GM04503 (cell line): ENCODE measurements at places on chromosomes 16 and 17.

- DNase-seq = no peak
Observed at GRCh38 chr17:76534831-76535732, 2.4 kb downstream of the CYGB start.

DNA sequence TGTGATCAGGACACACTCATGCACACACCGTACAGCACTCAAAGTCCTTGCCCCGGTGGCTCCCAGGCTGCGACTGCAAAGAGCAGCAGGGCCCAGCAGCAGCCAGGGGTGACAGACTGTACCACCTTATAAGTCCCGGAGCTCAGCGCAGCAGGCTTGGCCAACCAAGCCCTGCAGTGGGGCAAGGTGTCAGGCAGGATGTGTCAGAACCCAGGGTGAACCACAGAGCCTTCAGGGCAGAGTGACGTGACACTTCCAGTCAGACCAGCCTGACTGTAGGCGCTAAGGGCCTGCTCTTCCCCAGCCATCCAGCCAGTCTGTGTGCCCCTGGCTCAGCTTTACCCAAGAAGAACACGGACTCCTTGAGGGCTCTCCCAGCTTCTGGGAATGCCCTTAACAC is 204.1 kb downstream of the COPRS start:
- DNase-seq = no peak

- no peak for DNase-seq
Observed at GRCh38 chr17:74192950-74193781, 10.3 kb upstream of the RPL38 start.

- DNase-seq = no peak
Observed at GRCh38 chr17:65895969-65896368, 296.0 kb downstream of the CEP112 start.

GRCh38 chr17:39360537-39360936 is 40.9 kb downstream of the FBXL20 start:
- DNase-seq = no peak

DNA sequence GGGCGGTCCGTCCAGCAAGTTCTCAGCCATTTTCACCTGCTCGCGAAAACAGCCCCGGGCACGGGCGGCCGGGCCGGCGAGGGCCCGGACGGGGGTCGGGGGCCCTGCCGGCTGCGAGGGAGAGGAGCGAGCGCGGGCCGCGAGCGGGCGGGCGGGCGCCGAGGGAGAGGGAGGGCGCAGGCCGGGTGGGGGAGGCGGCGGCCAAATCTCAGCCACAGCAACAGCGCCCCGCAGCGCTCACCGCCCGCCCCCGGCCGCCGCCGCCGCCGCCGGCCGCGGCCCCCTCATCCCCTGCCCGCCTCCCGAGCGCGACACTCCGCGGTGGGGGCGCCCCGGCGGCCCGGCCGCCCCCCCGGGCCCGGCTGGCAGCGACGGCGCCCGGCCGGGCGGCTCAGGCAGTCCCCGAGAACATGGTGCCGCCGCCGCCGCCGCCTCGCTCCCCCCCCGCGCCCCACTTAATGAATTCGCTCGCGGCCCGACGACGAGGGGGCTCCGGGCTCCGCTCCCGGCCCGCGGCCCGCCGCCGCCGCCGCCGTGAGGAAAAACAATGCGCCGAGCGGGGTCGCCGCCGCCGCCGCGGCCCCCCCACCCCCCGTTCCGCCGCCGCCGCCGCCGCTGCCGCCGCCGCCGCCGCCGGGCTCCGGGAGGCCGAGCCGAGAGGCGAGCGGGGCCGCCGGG is 487 bp downstream of the CREBBP start:
- no peak for DNase-seq

DNA sequence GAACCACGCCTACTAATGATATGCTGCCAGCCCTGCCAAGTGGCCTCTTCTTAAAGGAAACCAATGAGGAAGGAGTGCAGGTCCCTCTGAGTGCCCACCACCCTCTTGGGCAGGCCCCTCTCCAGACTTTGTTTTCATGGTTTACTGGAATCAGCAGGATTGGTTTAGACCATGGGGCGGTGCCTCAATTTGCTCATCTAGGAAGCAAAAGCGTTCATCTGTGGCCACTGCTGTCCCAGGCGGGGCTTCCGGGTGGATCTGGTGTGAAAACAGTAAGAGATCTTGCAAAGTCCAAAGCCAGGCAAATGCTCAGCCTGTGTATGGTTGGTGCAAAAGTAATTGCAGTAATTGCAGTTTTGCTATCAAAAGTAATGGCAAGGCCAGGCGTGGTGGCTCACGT is 71.3 kb downstream of the AMFR start:
- DNase-seq = no peak

DNA sequence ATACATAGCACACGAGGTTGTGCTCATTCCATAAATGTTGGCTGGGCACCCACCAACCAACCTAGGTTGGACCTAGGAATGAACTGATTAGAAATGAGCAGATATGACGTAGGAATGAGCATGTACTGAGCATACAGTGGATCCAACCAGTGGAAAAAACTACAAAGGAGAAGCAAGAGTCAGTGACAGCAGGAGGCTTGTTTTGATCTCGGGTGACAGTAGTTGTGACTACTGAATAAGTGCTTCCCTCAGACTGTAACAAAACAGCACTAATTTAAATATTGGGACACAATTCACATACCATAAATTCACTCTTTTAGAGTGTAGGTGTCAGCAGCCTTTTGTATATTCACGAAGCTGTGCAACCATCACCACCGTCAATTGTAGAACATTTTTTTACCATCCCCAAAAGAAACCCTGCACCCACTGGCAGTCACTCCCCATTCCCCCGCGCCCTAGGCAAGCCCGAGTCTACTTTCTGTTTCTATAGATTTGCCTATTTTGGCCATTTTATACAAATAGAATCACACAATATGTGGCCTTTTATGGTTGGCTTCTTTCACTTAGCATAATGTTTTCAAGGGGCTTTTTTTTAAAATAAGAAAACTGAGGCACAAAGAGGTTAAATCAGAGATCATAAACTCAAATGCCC is 7.0 kb downstream of the VAC14 start:
- DNase-seq = no peak

- no peak for DNase-seq
Observed at GRCh38 chr16:67967958-67968399, 458 bp downstream of the SLC12A4 start.

- DNase-seq = no peak
Observed at GRCh38 chr17:59669411-59669810, 37.8 kb downstream of the PTRH2 start.

- DNase-seq = no peak
Observed at GRCh38 chr17:57068222-57068658, 16.8 kb upstream of the AKAP1 start.
